ENCODE measurements at places on chromosomes 1 and 21.

DNA sequence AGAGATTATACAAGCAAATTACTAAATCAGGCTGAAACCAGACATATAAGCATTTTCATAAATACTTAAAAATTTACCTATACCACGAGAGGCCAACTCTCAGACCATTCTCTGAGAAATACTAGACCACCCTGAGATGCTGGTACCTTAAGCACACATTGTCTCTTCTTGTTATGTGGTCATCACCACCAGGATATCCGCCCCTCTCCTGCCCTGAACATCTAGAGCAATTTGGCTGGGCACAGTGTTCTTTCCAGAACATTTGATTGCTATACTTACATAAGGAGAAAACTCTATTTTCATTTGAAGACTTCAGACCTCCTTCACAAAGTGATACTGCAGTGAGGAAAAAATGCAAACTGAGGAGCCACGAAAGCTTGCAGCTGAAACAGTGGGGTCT lies 36.2 kb upstream of the DUSP10 start:
- no peak for DNase-seq

DNA sequence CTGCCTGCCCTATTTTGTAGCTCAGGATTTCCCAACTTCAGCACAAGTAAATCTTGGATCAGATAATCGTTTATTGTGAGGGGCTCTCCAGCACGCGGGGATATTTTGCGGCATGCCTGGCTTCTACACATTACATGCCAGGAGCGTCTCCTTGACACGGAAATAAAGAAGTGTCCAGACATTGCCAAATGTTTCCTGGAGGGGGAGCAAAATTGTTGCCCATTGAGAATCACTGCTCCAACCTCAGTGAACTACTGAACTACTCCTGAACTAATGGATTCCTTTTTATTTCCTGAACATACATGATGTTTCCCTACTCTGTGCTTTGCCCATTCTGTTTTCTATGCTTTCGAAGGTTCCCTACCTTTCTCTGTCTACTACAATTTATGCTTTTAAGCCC lies 1359.1 kb upstream of the ADGRL2 start:
- no peak for DNase-seq

GRCh38 chr1:205108464-205108863 lies 13.3 kb downstream of the RBBP5 start:
- DNase-seq, result no peak

DNA sequence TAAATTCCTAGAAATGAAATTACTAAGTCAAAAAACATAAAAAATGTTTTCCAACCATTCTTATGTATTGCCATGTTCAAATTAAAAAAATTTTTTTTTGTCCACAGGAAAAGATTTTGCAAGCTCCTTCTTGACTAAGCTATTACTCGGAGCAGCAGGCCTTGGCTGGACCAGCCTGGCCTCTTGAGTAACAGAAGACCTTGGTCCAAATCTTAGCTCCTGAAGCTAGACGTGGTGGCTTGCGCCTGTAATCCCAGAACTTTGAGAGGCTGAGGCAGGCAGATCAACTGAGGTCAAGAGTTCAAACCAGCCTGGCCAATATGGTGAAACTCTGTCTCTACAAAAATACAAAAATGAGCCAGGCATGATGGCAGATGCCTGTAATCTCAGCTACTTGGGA lies 77.6 kb downstream of the CLSTN1 start:
- DNase-seq, result no peak

DNA sequence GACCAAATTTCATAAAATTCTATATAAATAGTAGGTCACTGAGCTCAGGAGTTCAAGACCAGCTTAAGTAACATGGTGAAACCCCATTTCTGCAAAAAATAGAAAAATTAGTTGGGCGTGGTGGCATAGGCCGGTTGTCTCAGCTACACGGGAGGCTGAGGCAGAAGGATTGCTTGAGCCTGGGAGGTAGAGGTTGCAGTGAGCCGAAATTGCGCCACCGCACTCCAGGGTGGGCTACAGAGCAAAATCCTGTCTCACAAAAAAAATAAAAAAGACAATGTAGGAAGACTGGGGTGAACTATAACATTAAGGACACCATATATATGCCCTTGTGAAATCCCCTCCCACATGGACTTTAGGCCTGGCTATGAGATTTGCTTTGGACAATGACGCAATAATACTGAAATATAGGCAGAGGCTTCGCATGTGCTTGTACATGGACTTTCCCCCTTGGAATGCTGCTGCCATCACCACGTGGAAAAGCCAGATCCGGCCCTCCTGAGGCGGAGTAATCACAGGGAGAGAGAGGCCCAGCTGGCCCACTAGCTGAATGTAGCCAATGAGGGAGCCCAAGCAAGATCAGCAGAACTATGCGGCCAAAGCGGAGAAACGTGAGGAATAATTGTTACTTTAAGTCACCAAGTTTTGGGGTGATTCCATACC lies 13.1 kb upstream of the USP1 start:
- DNase-seq, result no peak

GRCh38 chr1:36971852-36972618 lies 62.3 kb downstream of the GRIK3 start:
- no peak for DNase-seq

- DNase-seq, result no peak
These were observed 50.8 kb downstream of the CAPN9 start for GRCh38 chr1:230797942-230798365.

DNA sequence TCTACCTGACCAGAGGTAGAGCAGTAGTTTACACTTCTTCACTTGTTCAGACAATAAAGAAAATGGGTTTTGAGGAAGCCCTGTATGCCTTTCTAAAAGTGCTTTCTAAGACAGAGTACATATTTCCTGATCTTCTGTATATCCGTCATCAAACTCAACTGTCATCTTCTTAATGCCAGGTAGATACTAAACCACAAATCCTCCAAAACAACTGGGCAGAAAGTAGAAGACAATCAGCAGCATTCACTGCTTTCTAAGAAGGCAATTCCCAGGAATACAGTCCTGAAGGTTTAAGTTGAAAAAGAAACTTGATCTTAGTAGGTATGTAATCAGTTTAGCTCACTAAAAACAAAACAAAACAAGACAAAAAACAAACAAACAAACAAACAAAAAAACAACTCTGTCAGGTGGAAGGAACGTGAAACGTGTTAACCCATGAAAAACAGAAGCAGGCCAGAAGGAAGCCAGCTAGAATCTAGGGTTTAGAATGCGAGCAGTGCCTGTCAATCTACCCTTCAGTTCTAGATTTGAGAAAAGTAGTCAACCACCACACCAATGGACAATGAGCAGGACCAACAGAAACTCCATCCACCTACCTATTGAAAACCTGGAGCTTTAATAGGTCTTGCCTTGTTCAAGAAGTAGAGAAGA lies 59.2 kb downstream of the LEPR start:
- no peak for DNase-seq

DNA sequence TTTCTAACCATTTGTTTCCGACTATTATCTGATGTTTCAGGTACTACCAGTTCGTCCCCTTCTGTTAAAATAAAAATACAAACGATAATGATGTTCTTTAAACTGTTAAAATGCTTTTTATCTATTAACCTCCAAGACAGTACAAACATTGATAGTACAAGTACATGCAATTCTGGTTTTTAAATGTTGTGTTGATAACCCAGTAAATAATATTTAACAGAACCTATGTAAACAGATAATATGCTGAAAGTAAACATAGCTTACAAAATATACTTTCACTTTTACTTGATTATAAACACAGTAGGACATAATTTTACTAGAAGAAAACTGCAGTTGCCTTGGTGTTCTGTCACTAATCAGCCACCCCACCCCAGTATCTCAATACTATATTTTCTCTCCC lies 76.9 kb downstream of the COQ8A start:
- DNase-seq, result no peak

- no peak for DNase-seq
These were observed 36.3 kb downstream of the PDPN start for GRCh38 chr1:13619909-13620308.

DNA sequence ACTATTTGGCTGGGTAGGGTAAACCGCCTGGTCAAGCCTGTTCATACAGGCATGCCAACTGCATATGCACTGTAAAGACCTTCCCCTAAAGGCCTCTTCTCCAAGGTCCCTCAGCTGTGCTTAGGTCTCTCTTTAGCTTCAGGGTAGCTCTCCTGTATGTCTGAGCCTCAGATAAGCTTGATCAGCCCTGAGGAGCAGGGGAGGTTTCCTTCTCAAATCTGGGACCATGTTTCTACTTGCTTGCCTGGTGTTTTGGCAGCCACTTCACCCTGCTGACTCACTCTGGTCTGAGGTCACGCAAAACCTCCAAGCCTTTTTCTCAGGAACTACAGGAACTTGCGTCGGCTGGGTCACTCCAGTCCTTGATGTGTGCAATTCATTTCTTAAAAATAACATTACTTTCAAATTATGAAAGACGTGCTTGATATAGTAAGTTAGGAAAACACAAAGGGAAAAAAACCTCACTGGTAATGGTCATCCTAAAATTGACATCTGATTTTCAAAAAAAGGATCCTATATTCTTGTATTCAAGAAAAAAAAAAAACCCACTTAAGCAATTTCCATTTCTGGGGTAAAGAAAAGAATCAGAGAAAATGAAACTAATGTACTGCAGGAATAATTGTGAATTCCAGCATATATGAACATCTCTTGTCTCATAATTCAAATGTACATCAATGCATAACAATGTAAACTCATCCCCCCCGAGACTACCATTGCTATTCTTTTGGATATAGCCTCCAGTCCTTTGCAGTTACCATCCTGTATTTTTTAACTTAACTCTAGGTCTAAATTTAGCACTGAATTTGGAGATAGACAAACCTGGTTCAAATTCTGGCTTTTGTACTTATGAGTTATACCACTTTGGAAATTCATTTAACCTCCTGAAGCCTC lies 24.8 kb upstream of the RNF19B start:
- DNase-seq, result peak; percentile 90

GRCh38 chr1:208243527-208243966 lies 637 bp downstream of the PLXNA2 start:
- DNase-seq, result no peak

GRCh38 chr1:47938520-47938919 lies 58.7 kb downstream of the TRABD2B start:
- DNase-seq, result no peak

DNA sequence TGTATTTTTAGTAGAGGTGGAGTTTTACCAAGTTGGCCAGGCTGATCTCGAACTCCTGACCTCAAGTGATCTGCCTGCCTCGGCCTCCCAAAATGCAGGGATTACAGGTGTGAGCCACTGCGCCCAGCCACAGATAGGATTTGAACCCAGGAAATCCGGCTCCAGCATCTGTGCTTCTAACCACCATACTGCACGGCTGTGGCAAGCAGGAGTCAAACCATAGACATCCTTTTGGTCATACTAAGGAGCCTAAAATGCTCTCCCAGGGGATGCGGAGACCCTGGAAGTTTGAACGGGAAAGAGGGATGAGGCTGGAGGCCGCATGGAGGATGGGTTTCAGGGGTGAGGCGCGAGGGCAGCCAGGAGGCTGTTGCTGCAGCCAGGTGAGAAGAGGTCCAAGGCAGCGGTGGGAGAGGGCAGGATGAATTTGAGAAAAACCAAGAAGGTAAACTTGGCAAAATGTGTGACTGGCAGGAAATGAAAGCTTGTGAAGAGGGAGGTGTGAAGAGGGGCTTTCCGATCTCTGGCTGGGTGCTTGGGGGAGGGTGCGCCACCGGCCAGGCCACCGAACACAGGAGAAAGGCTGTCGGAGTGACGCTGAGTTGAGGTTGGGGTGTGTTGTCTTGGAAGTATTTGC lies 24.0 kb upstream of the CDK18 start:
- no peak for DNase-seq

- no peak for DNase-seq
These were observed 9.7 kb downstream of the PTPN14 start for GRCh38 chr1:214541693-214542092.

DNA sequence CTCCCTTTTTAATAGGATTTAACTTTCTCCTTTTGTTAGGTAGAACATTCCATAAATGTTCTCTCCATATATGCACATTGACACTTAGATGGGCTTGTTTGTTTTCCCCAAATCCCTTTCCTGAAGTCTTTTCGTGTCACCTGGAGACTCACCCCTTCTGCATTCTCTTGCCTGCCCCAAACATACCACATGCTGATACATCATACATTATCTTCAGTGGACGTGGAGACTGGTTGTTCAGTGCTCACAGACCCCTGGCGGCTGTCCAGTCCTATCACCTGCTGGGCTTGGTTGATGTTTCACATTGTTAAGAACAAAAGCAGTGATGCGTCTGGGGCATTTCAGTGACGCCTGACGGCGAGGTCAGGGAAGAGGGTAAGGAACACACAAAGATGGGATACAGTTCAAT lies 22.2 kb downstream of the FMOD start:
- DNase-seq, result no peak

GRCh38 chr1:25744140-25744581 lies 55.8 kb upstream of the SELENON start:
- DNase-seq, result peak; percentile 77

DNA sequence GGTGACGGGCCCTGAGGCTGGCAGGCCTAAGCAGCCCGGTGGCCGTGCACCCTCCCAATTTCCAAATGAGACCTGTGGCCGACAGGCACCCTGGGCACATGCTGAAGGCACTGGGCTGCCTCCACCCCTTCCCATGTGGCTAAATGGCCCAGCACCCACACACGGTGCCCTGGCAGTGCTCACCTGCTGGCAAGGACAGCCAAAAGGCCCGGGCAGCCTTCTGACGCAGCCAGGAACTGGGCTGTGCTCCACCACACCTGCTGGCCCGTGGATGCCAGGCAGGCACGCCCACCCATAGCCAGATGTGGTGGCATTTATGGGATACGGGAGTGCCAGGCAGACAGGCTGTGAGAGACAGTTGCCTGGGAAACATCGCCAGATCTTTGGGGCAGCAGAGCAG lies 4.0 kb upstream of the FAAP20 start:
- DNase-seq, result peak; percentile 48

DNA sequence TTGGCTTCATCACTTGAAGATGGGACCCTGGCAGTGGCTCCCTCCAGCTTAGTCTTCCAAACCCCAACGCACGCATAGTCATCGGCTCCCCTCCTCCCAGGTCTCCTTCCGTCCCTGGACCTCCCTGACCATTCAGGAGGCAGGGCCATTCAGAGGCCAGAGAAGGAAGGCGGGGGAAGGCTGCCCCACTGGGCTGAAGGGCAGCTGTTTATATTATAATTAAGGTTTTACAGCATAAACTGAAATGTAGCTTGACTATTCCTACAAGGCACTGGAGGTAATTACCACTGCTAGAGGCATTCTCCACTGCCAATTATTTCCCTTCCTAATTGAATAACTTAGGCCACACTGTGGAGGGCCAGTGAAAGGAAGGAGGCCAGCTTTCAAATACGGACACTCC lies 170.6 kb upstream of the PROX1 start:
- DNase-seq, result no peak
